Skeletal muscle cell (primary cell): ENCODE measurements at places on chromosomes 4 and X.

- DNase-seq = no peak
These were observed 23.8 kb upstream of the MAGEC3 start for GRCh38 chrX:141814213-141814857.

- DNase-seq = no peak
These were observed 16.0 kb upstream of the RBMXL3 start for GRCh38 chrX:115173181-115173580.

DNA sequence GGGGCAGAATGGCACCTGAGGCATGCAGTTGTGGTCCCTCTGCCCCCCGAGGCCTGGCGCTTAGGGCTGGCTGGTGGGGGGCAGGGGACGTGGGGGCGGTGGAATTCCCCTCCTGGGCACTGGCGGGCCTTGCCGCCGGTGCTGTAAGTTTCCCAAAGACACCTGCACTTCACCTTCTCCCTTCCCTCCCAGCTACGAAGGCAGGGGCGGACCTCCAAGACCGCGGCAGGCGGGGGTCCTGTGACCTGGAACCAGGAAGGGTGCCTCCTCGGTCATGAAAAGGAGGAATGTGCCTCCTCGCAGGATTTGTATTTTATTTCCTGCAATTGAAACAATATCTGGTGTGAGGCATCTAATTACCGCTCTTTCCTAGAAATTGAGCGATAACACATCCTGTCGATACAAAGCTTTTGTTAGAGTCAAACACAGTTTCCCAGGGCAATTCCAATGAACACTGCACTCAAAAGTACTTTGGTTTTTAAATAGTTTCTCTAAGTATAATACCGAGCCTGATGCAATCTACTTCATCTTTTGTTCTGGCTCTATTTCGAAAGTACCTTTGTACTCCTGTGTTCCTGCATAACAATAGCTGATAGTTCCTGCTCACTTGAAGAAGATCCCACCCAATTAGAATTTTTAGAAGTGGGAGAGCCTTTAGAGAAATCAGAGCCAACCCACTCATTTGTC lies 12.3 kb upstream of the ADRA2C start:
- no peak for DNase-seq

GRCh38 chrX:19724409-19724808 lies 163.0 kb downstream of the SH3KBP1 start:
- DNase-seq = no peak

DNA sequence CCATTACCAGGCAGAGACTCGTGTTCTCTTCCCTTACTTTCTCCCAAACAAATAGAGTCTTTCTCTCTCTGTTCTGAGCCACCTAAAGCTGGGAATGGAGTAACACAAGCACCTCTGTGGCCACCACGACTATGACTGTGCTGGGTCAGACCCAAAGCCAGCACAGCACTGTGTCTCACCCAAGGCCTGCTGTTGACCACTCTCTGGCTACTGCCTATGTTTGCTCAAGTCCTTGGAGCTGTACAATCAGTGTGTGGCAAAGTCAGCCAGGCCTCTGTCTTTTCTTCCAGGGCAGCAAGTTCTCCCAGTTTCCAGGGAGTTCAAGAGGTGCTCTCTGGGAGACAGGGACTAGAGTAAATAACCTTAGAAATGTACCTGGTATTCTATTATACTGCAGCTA lies 239.4 kb downstream of the FAM47A start:
- DNase-seq = no peak

GRCh38 chr4:53366301-53366716 lies 448 bp upstream of the SCFD2 start:
- DNase-seq = no peak

GRCh38 chrX:143669395-143669794 lies 33.5 kb upstream of the SLITRK4 start:
- no peak for DNase-seq
